ENCODE measurements at places on chromosomes 12 and 14.

- DNase-seq, result no peak
These were observed 153.7 kb upstream of the ALG10B start for GRCh38 chr12:38162708-38163441.

- no peak for DNase-seq
These were observed 62.7 kb downstream of the GALNT4 start for GRCh38 chr12:89461649-89462612.

DNA sequence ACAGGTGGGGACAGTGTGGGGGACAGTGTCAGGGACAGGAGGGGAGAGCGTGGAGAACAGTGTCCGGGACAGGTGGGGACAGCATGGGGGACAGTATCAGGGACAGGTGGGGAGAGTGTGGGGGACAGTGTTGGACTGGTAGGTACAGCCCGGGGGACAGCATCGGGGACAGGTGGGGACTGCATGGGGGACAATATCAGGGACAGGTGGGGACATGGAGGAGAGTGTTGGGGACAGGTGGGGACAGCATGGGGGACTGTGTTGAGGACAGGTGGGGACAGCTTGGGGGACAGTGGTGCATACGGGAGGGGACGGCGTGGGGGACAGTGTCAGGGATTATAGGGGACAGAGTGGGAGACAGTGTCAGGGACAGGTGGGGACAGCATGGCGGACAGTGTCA is 212.3 kb downstream of the TMEM121 start:
- DNase-seq, result no peak

DNA sequence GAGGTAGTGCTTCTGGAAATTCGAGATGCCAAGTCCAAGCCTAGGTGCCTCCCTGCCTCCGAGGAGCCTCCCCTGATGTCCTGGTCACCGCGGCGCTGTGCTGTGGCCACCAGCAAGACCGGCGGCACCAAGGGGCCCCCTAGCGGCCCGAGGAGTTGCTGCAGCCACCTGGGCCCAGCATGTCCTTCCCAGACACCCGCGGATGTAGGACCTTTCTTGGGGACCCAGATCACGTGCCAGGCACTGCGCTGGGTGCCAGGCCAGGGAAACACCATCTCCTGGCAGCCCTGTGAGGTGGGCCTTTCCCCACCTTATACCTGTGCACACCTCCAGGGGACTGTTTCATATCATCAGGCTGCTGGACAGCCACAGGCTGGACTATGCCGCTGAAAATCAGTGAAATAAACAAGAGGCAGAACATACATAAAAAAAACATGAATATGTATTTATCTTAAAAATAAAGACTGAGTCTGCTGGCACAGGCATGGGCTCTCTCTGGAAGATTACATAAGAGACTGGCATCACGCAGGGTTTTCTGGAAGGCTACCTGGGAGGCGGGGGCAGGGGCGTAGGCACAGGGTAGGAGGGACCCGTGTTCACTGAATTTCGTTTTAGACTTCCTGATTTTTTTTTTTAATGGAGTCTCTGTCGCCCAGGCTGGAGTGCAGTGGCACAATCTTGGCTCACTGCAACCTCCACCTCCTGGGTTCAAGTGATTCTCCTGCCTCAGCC is 15.9 kb upstream of the HHIPL1 start:
- no peak for DNase-seq

- DNase-seq, result no peak
These were observed 150.9 kb downstream of the MED13L start for GRCh38 chr12:116126610-116127009.

DNA sequence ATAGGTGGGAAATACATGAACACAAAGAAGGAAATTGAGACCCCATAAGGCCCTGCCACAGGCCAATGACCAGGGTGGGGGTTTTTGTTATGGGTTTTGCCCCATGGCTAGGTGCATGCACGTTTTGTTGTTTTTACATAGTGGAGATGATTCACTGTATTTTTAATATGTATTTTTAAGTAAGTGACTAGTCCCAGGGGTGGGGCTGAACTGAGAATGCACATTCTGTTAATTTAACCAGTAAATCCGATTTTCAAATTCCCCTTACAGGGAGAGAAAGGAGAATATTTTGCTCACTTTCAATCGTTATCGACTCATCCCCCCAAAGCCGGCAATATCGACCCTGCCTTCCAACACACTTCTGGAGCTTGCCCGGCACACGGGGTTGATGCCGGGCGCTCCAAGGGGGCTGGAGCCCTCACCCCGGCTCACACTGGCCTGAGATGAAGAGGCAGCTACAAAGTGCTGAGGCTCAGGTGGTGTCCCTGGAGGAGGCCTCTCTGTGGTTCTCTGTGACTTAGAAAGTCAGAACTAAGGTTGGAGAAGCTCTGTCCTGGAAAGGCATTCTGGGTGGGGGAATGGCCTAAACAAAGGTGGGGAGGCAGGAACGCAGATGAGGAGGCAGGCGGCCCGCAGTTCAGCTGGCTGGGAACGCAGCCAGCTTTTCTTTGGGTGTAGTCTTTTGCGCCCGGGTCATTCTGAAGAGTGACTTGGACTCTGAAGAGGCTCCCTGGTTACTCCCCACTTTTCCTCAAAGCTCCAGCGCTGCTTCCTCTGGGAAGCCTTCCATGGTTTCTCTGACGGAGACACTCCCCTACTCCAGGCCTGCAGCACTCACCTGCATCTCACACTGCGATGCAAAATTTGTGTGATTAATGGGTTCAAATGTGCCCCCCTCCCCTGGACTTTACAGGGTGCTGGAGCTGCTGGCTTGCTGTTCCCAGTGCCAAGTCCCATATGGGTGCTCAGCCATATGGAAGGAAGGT is 50.7 kb upstream of the DLK1 start:
- DNase-seq, result no peak

DNA sequence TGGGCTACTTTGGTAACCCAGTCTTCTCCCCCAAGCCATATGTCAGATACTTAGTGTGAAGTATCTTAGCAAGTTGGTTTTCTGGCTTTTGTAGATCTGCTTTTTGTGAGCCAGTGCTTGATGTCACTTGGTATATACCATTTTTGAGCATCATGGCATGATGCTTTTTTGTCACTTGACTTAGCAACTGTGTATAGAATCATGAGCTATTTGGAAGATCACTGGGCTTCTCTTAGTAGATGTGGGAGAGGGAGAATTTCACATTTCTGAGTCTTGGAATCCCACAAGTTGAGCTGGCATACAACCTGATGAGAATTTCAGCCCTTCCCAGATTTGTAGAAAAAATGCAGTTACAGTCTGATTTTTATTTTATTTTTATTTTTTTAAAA is 24.9 kb downstream of the AEBP2 start:
- no peak for DNase-seq

All from BJ (cell line).